ENCODE measurements at places on chromosomes 7 and 10.
A peak's percentile ranks its signal among the peaks of the same experiment; 100 is the strongest.

- no peak for DNase-seq
Measured at GRCh38 chr10:62054830-62055229, 153.3 kb downstream of the ARID5B start.

GRCh38 chr10:4581929-4582328, 244.1 kb upstream of the AKR1E2 start:
- no peak for DNase-seq

GRCh38 chr7:39951226-39952194, 1.5 kb downstream of the CDK13 start:
- peak; percentile 51 for DNase-seq

DNA sequence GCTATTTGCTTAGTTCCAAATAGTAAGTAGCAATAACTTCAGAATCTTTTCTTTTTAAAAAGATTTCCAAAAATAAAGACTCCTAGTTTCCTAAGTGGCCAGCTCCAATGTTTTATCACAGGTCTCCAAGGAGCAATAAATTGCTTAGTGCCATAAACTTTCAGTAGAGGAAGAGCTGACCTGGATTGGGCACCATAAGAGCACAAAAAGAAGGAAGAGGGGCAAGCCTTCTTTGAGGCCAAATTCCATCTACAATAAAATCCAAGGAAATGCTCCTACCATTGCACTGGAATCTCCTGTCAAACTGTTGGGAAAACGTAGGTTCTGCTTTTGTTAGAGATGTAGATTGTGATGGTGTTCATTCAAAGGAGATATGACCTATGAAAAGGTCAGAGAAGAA, 64.0 kb downstream of the DENND2A start:
- no peak for DNase-seq

GRCh38 chr7:32941681-32942414, 15.4 kb upstream of the FKBP9 start:
- no peak for DNase-seq

DNA sequence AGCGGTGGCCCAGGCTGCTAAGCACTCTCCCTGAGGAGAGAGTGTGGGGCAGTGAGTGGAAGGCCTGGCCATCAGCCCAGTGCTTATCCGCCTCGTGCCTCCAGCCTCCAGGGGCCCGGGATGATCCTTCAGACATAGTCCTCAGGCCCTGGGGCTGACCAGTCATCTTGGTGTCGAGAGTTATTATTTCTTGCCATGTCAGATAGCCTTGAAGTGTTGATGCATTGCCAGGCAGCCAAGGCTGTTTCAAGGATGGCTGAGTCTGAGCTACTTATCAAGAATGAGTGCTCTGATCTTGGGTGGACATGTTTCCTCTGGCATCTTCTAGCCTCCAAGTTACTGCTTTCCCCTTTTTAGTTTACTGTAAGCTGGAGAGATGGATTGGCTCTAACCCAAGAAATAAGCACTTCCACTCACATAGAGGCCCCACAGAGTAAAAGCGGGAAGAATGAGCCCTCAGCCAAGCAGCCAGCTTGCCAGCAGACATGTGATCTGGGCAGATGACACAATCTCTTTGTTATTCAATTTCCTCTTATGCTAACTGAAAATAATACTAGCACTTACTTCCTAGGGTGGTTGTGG, 136.5 kb upstream of the NAMPT start:
- DNase-seq, result no peak

- no peak for DNase-seq
Measured at GRCh38 chr10:58282615-58283014, 13.7 kb downstream of the CISD1 start.

DNA sequence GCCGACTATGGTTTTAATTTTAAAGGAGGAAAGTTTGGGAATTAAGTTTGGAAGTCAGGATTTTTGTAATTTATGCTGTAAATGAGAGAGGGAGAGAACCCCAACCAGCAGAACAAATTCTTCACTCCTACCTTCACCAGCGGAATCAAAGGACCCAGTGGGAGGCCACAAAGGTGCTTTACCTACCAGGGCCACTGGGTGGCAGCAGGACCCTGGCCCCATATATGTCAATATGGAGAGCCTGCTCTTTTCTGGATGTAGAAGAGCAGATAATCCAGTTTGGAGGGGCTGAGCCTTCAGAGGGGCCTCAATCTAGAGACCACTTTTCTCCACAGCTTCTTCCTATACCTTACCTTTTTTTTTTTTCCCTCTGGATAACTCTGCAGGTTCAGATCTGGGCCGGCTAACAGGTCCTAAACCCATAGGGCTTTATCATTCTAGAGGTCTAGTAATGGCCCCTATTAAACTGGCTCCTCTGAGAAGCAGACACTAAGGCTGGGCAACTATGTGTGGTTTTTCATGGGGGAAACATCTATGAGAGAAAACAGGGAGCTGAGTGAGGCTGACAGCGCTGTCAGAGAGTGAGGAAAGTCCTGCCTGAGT, 8.5 kb upstream of the SCD start:
- peak; percentile 33 for DNase-seq

DNA sequence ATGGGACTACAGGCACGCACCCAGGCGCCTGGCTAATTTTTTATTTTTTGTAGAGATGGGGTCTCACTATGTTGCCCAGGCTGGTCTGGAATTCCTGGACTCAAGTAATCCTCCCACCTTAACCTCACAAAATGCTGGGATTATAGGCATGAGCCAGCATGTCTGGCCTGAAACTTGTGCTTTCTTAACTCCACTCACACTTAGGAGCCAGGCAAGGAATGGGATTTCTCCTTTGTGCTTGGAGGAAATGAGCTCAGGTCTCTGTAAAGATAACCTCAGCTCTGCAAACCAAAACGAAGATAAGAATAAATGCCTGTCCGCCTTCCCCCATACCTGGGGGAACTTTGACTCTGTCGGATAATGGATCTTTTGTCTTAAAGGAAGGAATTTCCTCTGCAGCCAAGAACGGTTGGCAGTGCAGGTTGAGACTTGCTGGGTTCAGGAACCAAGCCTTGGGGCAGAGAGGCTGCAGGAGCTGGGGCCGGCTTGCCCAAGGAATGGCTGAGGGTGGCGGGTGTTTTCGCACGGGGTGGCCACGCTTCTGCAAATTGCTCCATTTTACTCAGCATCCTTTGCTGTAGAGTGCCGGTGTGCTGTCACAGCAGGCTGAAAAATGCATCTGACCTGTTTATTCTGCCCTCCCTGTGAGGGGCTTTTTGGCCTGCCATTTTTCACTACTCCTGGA, 174.2 kb downstream of the KIAA1217 start:
- no peak for DNase-seq

DNA sequence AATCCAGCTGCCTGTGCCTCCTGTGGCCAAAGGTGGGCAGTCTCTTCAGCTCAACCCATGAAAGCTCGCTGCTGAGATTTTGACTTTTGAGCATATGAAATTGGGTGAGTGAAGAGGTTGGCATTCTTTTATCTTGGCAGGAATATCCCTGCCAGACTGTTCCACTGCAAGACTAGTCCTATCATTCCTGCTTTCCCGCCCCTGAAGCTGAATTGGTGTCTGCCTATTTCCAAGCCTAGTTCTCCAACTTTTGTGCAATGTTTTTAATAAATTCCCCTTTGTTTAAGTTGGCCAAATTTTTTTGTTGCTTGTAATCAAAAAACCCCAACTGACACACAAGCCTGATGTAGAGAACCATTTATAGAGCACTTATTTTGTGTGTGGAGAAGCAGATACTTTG, 34.8 kb upstream of the BICC1 start:
- DNase-seq, result no peak

GRCh38 chr10:18980089-18980629, 68.4 kb upstream of the MALRD1 start:
- no peak for DNase-seq

DNA sequence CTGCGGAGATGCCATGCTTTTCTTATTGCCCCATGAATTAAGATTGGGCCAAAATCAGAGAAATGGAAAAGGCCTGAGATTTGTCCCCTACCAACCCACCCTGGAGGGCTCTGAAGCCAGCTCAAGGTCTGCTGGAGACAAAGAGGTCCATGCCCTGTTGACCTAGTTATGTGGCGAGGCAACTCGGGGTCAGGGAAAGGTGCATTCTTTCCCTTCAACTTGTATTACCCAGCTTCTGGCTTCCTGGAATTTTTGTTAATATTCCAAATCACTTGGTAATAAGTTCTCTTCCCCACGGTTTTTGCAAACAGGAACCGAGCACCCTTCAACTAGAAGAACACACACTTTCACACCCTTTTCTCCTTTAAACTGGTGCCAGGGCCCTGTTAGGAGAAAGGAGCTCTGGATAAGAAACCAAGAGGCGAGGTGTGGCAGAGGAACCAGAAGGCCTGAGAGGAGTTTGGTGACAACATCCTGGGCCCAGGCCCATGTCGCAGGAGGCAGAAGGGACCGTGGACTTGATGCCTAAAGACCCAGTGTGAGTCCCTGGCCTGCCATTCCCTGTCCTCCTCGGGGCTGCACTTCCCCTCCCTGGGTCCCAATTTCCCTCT, 12.5 kb upstream of the SFRP5 start:
- no peak for DNase-seq

DNA sequence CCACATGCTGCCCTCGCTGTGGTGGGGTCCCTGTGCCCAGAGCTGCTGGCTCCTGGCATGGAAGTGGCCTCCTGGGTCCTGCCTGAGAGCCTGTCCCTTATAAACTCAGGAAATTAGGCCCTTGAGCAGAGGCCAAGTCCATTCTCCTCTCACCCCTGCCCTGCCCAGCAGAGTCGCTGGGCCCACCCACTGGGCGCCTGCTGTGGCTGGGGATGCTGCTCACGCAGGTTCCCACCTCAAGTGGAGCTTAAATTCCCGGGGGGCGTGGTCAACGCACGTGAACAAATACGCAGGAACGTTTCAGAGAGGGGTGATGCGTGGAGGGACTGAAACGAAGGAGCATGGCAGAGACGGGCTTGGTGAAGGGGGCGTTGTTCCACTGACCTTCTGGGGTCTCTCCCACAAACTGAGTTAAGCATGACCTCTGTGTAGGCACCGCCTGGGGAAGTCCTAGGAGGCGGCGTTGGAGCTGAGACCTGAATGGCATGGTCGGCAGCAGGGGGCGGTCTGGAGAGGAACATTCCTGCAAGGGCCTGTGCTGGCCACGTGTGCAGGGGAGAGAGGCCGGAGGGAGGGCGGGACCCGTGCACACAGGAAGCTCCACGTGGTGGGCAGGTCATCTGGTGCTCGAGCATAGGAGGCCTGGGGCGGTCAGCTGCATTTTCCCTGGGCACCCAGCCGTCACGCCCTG, 27.9 kb downstream of the FAM20C start:
- DNase-seq, result no peak

DNA sequence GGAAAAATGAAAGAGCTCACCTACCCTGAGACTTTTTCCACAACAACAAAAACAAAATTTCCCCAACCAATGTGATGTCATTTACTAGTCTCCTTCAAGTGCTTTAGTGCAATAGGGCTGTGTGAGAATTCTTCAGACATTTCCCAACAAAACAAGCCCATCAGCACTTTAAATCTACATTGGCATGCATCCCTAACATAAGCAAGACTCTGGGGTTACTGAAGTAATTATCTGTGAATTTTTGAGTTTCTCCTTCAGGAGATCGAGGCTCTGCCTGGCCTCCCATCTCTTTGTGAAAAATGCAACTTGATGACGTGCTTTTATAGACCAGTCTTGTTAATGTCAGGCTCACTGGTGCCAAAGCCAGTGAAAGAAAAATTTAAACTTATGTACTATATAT, 255.6 kb downstream of the GFRA1 start:
- no peak for DNase-seq

DNA sequence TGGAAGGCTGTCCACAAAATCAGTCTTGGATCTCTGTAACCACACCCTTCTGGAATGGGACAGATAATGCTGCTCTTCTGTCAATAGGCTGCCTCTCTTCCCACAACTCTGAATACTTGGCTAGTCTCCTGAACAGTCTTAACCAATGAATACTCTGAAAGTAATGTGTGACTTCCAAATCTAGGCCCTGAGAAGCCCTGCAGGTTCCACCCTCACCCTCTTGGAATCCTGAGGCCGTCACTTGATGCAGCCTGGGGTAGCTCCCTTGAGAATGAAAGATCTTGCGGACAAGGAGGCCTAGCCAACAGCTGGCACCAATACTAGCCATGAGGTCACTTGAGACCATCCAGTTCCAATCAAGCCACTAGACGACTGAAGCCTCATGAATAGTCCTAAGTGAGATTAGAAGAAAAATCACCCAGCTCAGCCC, 109.2 kb downstream of the ARHGAP12 start:
- DNase-seq, result no peak

GRCh38 chr10:105269689-105270088, 628.6 kb downstream of the SORCS3 start:
- no peak for DNase-seq

DNA sequence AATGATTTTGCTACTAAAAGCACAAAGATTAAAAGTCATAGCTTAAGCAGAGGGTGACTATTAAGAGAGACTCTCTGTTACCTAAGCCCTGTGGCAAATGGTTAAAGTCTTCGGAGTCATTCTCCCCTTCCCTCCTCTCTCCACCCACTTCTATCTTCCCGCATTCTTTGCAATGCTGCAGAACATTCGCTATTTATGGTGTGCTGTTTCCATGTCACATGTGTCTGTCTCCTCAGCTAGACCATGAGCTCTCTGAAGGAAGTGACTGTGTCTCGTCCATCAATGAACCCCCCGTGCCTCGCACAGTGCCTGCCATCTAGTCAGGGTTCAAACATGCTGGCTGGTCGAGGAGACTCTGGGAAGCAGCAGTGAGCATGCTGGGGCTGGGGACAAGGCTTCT, 272.4 kb downstream of the USP6NL start:
- no peak for DNase-seq

GRCh38 chr7:141631525-141631924, 70.4 kb downstream of the DENND11 start:
- no peak for DNase-seq

Measured in T-helper 22 cell (primary cell).